ENCODE measurements at places on chromosomes 11 and 22. TPM values are rescaled to one million over a fixed set of nuclear protein-coding genes. Genes with fewer than 3 reads are reported as not detected.

The OR5AP2 gene
- not detected for total RNA-seq

The NFAM1 gene
- 0.11 TPM for total RNA-seq

The IFITM10 gene
- 1.4 TPM for total RNA-seq

DNA sequence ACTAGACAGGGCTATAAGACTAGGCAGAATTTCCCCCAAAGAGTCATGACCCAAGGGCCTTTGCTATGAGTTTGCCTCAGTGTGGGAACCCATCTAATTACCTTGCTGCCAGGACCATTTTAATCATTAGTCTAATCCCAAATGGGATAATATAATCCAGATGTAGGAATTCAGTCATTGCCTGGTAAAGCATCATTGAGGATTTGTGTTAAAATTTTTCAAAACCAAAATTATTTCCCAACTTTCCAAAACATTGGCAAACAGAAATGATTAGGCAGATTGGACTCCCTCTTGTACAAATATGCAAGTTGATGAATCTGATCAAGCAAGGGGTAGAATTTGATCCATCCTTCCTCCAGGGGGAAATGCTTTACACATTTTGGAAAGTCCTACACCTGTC is 16.2 kb upstream of the MMP13 start:
- no peak for DNase-seq

DNA sequence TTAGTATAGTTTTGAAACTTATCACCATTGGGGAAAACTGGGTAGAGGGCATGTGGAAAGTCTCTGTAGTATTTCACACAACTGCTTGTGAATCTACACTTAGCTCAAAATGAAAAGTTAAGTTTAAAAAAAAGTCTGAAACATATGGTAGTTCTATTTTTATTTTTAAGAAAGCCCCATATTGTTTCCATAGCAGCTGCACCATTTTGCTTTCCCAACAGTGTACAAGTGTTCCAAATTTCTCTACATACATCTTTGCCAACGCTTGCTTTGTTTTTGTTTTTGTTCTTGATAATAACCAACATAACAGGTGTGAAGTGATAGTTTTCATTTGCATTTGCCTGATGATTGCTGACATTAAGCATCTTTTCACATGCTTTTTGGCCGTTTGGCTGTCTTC is 445.2 kb downstream of the FAM181B start:
- DNase-seq, result no peak

The WNT11 gene
- 0.40 TPM for total RNA-seq

GRCh38 chr11:8760896-8761295 is 78.3 kb downstream of the RPL27A start:
- DNase-seq, result no peak

The TPBGL gene
- total RNA-seq, result not detected

- no peak for DNase-seq
These were observed 41.2 kb downstream of the SYTL2 start for GRCh38 chr11:85769771-85770170.

- no peak for DNase-seq
These were observed 47.0 kb downstream of the TPBGL start for GRCh38 chr11:75287579-75287978.

- no peak for DNase-seq
These were observed 7.7 kb downstream of the TMEM132A start for GRCh38 chr11:60931917-60932316.

- no peak for DNase-seq
These were observed 2.3 kb upstream of the IRAG1 start for GRCh38 chr11:10695833-10696232.

- no peak for DNase-seq
These were observed 55.7 kb downstream of the RAB38 start for GRCh38 chr11:88119561-88119960.

DNA sequence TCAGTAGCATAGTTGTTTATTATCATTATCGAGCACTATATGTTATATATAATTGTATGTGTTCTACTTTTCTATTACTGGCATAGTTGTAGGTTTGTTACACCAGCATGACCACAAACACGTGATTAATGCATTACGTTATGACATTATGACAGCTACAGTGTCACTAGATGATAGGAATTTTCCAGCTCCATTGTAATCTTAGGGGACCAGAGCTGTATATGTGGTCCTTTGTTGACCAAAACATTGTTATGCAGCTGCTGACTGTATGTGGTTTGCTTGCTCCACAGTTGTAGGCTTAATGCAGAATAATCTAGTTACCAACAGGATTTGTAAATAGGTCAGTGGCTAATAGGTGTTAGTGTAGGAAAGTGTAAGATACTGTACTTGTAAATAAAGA is 66.1 kb downstream of the HSD17B12 start:
- no peak for DNase-seq

DNA sequence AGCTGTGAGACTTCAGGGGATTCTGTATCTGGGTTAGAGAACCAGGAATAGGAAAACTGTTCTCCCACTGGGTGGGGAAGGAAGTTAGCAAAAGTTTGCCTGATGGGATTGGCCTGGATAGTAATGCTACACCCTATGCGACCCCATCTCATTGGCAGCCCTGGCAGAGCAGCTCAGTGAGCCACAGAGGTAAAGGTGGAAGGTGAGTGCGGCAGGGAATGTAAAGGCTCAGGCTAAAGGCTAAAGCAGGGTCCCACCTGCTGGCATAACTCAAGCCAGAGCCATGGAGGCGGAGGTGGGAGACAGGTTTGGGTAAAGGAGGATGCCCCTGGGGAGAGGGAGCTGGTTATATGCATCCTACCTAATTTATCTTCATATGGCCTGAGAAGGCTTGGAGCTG is 18.7 kb downstream of the SSH3 start:
- DNase-seq, result no peak

GRCh38 chr22:17845790-17846189 is 71.5 kb upstream of the BID start:
- DNase-seq, result no peak

The C11orf98 gene
- total RNA-seq, result 302 TPM

DNA sequence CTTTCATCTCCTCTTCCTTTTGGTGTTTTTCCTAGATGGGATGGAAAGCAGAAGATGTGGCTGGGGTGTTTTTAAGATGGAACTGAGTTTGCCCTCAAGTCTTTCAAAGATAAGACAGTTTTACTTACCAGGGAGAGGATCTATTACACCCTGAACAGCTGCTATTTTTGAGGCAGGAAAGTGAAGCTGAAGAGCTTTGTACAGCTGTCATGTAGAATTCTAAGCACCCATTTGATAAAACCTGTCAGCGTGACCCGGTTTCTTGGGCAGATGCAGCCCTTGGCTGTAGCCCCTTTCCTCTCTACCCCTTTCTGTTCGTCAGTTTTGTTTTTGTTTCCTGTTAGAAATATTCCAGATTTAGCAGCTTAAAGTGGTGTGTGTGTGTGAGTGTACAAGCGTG is 35.2 kb downstream of the FAT3 start:
- no peak for DNase-seq

- no peak for DNase-seq
These were observed 214.6 kb downstream of the DSCAML1 start for GRCh38 chr11:117582433-117582832.

DNA sequence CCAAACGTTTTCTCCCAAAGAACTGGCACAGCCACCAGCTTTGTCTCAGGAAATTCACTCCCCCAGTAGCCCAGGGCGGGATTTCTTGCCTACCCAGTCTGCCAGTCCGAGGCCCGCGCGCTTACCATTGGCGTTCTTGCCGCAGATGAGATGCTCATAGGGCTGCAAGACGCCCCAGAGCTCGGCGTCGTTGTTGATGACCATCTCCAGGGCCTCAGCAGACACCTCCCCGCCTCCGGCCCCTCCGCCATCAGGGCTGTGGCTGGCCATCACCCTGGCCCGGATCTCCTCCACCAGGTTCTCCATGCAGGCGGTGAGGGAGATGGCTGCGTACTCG is 1.3 kb downstream of the ABTB2 start:
- no peak for DNase-seq

All from PC-3 (cell line).